ENCODE measurements at places on chromosomes 1 and 21. TPM values are rescaled to one million over a fixed set of nuclear protein-coding genes. Genes with fewer than 3 reads are reported as not detected.

The HSD3B1 gene
- polyA plus RNA-seq = 0.78 TPM

The TSSK3 gene
- 7.4 TPM for polyA plus RNA-seq

The SLC25A24 gene
- 47.7 TPM for polyA plus RNA-seq

DNA sequence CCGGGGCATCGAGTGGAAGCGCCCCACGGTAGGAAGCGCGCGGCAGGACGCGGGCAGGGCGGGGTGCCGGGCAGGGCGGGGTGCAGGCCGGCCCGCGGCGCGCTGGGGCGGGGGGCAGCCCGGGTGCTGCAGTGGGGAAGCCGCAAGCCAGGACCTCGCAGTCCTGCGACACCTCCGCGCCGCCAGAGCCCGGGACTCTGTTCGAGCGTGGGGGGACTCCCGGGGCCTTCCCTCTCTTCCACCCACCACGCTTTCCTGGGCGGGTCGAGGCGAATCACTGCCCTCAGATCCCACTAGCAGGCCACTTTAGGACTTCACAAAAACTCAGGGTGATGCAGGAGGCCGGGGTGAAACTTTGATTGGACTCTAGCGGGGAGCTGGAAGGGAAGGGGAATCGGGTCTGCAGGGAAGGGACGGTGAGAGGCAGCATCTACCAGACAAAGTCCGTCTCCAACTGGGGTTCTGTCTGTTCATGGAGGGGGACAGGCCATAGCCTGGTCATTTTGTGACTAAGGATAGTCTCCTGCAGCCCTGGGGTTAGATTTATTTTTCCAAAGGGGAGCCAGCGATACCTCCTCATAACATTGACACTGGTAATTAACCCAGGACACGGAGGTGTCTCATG is 623 bp downstream of the CAPN2 start:
- no peak for DNase-seq

GRCh38 chr1:177209357-177209756 is 38.6 kb downstream of the BRINP2 start:
- DNase-seq = peak; percentile 26

Measured in left kidney (tissue), 8 donors.